ENCODE measurements at places on chromosomes 4 and X.

DNA sequence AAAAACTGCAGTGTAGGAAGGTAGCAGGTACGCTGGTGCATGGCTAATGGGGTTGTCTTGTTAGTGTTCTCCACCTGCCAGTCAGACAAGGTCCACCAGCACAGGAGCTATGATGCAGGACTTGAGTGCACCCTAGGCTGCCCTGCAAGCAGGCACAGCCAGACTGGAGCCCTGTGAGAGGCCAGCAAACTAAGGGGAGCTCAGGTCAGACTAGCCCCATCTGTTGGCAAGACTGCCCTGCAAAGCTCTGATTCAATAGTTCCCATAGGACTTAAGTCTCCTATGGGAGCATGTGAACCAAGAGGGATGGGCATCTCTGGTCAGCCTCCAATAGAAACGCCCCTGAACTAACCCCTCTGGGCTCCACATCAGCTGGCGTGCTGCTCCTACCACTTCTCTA, 1307.3 kb downstream of the C4orf33 start:
- DNase-seq: no peak

- DNase-seq: no peak
These were observed 183.6 kb upstream of the ARSJ start for GRCh38 chr4:114163051-114163450.

- peak; percentile 24 for DNase-seq
These were observed 395.2 kb downstream of the MID1IP1 start for GRCh38 chrX:39196192-39197102.

DNA sequence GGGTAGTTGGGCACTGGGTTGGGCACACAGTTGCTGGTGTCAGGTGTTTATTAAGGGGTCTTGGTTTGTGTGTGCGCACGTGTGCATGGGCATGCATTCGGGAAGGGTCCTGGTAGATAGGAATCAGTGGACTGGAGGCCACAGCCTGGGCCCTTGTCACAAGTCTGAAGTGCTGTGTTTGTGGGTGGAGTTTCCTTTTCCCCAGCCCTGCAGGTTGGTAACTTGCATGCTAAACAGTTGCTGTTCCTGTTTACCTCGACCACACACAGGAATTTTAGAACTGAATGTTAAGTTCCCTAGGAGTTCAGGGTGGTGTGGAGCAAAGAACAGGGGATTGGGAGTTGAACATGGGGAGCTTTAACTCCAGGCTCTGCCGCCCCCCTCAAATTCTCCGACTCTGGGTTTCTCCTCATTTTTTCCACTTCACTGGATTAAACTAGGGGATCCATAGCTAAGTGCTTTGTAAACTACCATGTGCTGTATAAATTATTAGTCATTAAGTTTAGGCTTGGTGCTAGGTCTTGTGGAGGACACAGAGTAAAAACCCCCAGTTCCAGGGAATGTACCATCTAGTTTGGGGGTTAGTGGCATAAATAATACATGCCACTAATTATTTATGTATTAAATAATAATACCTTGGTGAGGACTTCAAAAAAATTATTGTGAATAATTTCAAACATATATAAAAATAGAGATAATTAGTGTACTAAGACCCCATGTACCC, 49.0 kb downstream of the STARD8 start:
- no peak for DNase-seq

DNA sequence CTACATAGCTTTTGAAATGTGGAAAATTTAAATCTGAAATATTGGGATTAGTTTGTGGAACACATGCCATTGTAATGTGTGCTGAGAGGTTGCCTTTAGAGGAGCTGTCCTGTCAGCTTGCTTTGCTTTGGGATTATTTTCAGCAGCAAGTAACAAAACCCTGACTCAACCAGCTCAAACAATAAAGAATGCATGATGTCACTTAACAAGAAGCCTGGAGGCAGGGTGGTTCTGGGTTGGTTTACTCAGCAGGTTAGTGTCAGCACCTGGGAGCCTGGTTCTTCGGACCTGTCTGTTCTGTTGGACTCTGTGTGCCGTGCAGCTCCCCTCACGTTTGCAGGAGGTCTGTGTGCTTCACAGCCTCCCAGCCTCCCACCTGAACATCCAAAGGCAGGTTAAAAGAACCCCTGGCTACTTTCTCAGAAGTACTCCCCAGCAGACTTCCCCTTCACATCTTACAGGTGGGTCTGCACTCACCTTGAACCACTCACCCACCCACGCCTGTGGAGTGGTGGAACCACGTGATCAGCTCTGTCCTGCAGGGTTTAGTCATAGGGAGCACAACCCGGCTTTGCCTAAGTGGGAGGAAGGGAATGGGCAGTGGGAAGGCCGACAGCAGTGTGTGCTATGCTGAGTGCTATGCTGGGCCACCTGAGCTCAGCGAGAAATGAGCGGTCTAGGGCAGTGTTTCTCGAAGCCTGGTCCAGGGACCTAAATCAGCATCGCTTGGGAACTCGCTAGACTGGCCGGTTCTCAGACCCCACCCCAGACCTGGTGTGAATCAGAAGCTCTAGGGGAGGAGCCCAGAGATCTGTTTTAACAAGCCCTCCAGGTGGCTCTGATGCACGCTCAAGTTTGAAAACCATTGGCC, 20.4 kb downstream of the TMEM131L start:
- DNase-seq: peak; percentile 51

- peak; percentile 91 for DNase-seq
These were observed 105.2 kb downstream of the RNF150 start for GRCh38 chr4:141028024-141028529.

DNA sequence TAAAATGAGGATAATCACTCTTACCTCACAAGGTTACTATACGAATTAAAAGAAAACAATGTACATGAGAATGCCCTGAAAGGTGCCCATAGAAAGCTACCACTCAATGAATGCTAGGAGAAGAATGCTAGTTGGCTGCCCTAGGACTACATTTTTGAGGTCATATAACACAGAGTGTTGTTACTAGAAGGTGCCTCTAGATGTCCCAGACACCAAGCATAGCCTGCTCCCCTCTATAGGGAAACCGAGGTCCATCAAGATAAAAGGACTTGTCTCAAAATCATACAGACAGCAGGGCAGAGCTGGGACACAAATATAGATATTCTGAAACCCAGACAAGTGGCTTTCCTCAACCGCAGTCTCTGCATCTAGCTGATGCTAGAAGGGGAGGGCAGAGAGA, 147.0 kb upstream of the ARHGEF9 start:
- DNase-seq: no peak

GRCh38 chrX:42127563-42127962, 204.2 kb upstream of the CASK start:
- no peak for DNase-seq

DNA sequence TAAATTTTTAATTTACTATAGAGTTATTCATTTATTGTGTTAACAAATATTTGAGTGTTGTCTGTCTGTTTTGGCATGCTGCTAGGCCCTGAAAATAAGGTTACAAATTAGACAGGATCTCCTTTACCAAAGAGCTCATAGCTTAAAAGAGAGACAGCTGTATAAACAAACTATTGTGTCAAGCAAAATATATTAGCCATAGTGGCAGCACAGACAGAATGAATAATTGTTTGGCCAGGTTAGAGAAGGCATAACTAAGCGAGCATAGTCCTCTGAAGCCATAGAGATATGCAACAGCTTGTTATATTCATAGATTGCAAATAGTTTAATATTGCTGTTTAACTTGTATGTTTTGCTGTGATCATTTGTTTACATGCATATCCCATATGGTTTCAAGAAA, 66.7 kb upstream of the NDUFC1 start:
- DNase-seq: no peak

DNA sequence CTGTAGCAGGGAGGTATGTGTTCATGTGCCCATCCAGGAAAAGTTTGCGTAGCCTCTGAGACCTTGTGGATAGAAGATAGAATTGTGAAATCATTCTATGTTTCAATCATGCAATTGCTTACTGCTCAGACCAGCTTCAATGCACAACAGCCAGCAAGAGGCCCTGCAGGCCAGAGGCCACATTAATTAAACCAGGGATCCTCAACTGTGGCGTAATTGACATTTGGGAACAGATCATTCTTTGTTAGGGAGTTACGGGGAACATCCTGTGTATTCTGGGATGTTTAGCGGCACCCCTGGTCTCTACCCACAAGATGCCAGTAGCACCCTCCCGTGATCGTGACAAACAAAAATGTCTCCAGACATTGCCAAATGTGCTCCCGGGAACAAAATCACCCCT, 86.5 kb upstream of the PRPS2 start:
- DNase-seq: no peak

- DNase-seq: no peak
These were observed 304.4 kb downstream of the DHX15 start for GRCh38 chr4:24279911-24280375.

DNA sequence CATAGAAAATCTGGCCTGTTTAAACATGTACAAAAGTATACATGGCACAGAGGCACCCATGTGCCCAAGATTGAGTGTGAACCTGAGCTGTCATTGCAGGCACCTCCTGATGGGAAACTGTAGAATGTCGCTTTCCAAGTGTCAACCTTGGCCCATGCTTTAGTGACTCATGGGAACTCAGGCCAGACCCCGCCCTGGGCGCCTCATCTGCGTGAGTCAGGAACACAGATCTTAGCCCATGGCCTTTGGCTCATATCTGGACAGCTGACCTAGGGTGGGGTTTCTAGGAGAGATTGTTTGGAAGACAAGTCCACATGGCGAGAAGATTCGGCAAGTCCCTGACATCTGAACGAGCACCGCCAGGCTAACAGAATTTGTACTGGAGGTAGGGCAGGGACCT, 50.0 kb downstream of the CYTL1 start:
- peak; percentile 43 for DNase-seq
